Stimulated activated CD4-positive, alpha-beta T cell treated with anti-CD3 and anti-CD28 coated beads, TNF-alpha, amount 100 ng/mL, for 1 hour (primary cell): ENCODE measurements at places on chromosomes 3 and 15.
A peak's percentile ranks its signal among the peaks of the same experiment; 100 is the strongest.

- no peak for DNase-seq
Observed at GRCh38 chr15:40513609-40514008, 42.8 kb downstream of the CHST14 start.

DNA sequence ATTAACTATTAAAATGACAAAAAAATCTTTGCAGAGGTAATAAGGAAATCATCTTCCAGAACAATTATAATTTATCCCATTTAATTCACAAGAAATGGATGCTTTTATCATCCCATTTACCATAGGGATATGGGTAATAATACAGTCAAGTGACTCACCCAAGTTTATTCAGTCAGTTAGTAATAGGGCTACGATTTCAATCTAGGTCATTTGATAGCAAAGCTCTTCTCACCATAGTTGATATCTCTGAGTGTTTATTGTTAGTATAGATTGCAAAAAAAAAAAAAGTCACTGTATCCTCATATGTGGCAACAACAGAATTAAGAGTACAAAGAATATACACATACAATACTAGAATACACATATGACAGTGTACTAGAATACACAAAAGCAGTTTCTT is 797.1 kb downstream of the ROBO1 start:
- no peak for DNase-seq

DNA sequence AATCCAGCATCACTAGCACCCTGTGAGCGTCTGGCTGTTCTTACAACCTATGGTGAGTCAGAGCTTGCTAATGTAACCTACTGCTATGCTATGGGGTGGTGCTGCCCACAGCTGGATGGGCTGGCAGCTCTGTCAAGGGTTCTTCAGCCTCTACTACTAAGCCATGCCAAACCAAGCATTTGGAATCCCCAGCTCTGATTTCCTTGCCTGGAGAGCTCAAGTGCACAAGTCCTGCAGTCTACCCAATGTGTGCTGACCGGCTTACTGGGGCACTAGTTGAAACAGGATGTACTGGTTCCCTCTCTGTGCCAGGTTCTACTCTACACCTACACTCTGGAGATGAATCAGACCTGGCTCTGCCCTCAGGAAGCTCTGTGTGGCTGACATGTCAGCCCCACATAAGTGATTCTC is 4.2 kb downstream of the TEX264 start:
- DNase-seq: no peak

DNA sequence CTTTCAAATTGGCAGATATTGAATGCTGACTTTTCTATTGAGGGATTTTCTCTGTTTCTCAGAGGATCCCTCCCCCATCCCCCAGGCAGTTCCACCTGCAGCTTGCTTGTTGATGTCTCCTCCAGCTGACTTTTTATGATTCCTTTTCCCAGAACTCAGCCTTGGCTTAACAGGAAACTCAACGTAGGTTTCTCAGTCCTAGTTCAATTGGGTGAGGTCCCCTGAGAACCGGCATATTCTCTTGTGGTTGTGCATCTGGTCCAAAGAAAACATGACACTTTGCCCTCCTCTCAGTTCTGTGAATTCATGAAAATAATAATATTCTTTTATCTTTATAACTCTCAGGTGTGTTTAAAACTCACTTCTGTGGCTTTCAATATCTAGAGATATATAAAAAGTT is 1222.1 kb downstream of the OTOL1 start:
- DNase-seq: no peak

- DNase-seq: no peak
Observed at GRCh38 chr15:85763157-85763556, 31.6 kb downstream of the KLHL25 start.

GRCh38 chr3:129417326-129417725 is 11.1 kb downstream of the EFCAB12 start:
- no peak for DNase-seq

DNA sequence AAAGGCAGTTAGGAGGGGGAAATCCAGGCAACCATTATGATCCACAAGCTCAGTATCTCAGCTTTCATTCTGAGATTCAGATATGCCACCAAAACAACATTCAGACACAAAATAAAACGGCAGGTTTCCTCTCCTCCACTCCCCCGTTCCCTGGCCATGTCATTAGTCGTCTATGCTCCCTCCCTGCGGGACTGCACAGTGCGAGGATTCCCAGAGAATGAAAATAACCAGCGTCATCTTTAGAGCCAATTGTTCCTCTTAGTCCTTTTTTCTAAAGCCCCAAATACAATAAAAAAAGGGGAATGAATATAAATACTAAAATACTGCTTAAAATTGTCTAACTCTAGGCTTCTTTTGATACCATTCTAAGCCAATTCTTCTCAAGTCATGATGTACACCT is 7.8 kb upstream of the SLCO3A1 start:
- no peak for DNase-seq

DNA sequence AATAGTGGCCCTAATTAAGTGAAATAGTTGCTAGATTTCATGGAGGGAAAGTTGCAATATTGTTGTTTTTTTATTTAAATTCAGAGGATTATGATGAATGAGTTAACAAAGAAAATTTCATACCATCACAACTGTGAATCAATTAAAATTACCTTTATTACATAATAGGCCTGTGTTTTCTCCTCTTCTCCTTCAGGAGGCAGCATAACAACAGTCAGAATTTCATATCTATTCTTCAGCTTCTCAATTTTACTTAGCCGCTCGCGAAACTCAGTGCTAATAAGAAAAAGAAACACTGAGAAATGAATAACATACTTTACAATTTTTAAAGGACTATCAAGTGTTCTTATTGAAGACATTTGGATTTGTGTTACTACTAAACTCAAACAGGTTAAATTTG is 29.4 kb downstream of the TTC14 start:
- DNase-seq: no peak

DNA sequence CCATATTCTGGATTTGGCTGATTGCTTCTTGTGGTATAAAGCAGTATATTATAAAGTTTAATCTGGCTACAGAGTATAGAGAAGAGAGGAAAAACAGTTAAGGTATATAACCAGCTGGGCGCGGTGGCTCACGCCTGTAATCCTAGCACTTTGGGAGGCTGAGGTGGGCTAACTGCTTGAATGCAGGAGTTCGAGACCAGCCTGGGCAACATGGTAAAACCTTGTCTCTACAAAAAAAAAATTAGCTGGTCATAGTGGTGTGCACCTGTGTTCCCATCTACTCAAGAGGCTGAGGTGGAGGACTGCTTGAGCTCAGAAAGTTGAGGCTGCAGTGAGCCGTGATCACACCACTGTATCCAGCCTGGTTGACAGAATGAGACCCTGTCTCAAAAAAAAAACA is 7.3 kb downstream of the SLC12A6 start:
- DNase-seq: no peak

DNA sequence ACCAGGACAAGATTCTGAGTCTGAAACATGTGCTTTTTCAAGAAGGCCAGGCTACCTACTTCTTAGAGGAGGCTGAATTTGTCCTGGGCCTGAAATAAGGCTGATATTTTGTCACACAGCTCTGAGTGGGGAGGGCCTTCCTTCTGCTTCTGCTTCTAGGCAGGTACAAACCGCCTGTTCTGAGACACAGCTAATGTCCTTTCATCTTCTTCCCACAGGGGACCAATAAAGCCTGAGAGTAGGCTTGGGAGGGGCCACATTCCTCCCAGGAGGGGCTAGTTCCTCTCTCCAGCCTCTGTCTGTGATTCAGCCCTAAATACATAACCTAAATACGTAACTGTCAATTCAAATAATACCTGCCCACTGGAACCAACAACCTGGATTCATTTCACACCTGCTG is 34.8 kb downstream of the CRYGS start:
- DNase-seq: no peak

- no peak for DNase-seq
Observed at GRCh38 chr3:132268956-132269355, 48.3 kb upstream of the ACP3 start.

- DNase-seq: no peak
Observed at GRCh38 chr3:154023148-154023547, 98.0 kb upstream of the ARHGEF26 start.

GRCh38 chr3:180354214-180354613 is 247.7 kb upstream of the TTC14 start:
- DNase-seq: no peak

GRCh38 chr3:159782724-159783421 is 205.8 kb upstream of the IL12A start:
- no peak for DNase-seq

DNA sequence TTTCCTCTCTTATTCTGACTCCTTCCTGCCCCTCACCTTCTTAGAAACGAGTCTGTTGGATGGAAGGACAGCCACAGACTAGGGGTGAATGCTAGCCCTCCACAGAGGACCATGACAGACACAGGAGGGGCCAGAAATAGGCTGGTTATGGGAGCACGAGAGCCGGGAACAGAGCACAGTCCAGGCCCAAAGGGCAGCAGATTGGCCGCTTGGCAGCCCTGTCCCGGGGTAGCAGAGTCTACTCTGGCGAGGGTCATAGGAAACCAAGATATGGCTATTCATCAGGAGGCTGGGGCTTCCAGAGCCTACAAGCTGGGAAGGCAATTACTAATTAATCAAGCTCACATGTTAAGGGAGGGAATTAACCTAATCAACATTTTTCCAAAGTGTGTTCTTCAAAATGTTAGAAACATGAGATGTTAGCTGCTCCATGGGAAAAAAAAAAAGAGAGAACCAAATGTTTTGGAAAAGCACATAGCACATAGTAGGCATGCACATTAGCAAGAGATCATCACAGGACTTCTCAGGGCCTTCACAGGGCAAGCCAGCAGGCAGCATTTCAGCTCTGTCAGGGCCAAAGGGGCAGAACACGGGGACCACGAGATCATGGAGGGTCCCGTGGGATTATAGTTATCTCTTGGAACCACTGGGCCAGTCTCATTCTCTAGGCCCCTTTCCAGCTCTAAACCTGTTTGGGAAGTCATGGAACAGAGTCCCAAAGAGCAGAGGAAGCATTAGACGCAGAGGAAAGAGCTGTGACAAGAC is 13.3 kb downstream of the SEMA3G start:
- DNase-seq: no peak

- DNase-seq: no peak
Observed at GRCh38 chr15:63250312-63250965, 27.0 kb upstream of the APH1B start.

DNA sequence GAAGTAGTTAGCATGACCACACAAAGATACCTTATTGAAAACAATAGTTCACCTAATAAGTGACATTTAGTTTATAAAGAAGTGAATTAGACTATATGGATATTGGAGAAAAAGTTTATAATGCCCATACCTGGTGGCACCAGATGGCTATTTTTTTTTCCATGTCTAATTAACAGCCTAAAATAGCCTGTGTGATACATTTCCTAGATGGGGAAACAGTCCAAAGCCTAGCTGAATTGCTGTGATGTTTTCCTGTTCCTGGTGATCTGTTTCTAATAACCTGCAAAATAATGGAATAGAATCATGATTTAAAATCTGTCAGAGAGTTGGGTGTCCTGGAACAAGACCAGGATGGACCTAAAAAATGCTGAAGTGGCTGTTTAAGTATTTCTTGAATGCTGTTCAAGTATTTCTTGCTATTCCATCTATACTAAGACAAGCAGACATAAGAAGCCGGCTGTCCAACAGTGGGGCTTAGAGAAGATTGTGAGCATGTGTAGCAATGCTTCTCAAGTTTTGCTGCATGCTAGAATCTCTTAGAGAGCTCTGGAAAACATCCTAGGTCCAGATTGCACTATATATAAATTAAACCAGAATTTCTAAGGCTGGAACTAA is 31.3 kb downstream of the LRRC3B start:
- DNase-seq: no peak

- no peak for DNase-seq
Observed at GRCh38 chr3:18127174-18127858, 297.8 kb downstream of the SATB1 start.

- DNase-seq: no peak
Observed at GRCh38 chr3:141057946-141058800, 7.0 kb downstream of the SPSB4 start.

GRCh38 chr15:87628311-87628710 is 628.2 kb downstream of the NTRK3 start:
- DNase-seq: no peak

GRCh38 chr3:33032938-33033337 is 64.0 kb downstream of the GLB1 start:
- DNase-seq: no peak

- no peak for DNase-seq
Observed at GRCh38 chr3:144351773-144352365, 380.2 kb downstream of the DIPK2A start.

DNA sequence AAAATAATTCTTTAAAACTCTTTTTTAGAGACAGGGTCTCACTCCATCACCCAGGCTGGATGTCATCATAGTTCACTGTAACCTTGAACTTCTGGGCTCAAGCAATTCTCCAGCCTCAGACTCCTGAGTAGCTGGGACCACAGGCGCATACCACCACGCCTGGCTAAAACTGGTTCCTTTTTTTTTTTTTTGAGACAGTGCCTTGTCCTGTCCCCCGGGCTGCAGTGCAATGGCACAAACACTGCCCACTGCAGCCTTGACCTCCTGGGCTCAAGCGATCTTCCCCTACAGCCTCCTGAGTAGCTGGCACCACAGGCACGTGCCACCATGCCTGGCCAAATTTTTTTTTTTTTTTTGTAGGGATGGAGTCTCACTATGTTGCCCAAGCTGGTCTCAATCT is 23.7 kb upstream of the FURIN start:
- no peak for DNase-seq

GRCh38 chr15:67183443-67184169 is 70.9 kb downstream of the AAGAB start:
- no peak for DNase-seq

- DNase-seq: no peak
Observed at GRCh38 chr3:123459862-123460261, 11.0 kb upstream of the ADCY5 start.

DNA sequence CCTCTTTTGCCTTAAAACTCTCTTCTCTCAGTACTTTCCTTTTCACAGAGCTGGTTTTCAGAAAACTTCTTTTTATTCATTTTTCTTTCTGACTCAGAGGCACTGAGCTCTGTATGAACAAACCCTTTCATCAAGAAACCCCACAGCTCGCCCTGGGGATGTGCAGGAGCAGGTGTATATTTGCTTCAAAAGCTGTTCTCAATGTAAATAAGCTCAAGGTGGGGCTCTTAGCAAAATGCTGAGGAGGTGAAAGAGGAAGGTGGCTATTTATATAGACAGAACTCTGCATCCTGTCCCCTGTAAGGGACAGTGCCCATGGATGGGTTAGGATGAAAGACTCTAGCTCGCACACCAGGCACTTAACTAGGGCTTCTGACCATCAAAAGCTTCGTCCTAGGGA is 302.0 kb downstream of the WDR72 start:
- DNase-seq: no peak

- DNase-seq: no peak
Observed at GRCh38 chr3:58210761-58211460, at the start of gene DNASE1L3. Gene DNASE1L3, minus strand, starts transcription at chr3:58210972. Its CDS starts 66 bp downstream, at chr3:58210906.

- DNase-seq: no peak
Observed at GRCh38 chr3:117719316-117719926, 1009.8 kb downstream of the TUSC7 start.

DNA sequence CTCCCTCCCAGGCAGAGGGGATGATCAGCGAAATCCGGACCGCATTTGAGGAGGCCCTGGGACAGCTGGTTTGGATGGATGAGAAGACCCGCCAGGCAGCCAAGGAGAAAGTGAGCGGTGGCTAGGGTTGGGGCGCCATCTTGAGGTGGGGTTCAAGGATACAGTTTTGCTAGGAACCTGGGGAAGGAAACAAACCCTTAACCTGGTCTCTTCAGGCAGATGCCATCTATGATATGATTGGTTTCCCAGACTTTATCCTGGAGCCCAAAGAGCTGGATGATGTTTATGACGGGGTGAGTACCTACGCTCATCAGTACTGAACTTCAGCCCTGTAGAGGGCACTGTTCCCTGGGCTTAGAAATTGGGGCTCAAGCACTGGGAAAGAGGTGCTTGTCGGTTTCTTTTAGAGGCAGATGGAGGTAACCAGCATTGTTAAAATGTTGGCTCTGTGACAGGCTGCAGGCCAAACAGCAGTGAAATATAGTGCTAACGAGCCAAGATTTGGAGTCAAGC is 9.6 kb upstream of the PSMD2 start:
- DNase-seq: peak; percentile 20
